ENCODE measurements at places on chromosomes 7 and 10.

GRCh38 chr7:139811066-139811465 lies 18.0 kb upstream of the TBXAS1 start:
- no peak for DNase-seq

DNA sequence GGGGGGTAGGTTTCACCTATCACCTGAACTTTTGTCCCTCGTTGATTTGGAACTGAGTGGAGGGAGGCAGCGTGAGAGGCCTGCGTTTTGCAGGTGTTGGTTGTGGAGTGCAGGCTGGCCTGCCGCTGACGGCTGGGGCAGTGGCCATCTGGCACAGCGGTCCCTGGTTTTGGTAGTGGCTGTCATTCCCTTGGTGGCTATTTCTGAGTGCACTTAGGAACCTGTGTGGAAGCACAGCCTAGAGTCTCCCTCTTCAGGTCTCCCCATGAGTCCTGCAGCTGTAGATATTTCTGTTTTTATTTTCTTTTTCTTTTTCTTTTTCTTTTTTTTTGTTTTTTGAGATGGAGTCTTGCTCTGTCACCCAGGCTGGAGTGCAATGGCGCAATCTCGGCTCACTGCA lies 129.2 kb downstream of the CUL2 start:
- DNase-seq = no peak

GRCh38 chr10:38143587-38143986 lies 49.5 kb downstream of the ZNF37A start:
- DNase-seq = no peak

GRCh38 chr10:95268438-95268837 lies 22.4 kb downstream of the PDLIM1 start:
- DNase-seq = no peak

GRCh38 chr10:107740962-107741690 lies 576.6 kb upstream of the SORCS1 start:
- DNase-seq = no peak

GRCh38 chr10:128209862-128210214 lies 83.6 kb upstream of the MKI67 start:
- DNase-seq = no peak

DNA sequence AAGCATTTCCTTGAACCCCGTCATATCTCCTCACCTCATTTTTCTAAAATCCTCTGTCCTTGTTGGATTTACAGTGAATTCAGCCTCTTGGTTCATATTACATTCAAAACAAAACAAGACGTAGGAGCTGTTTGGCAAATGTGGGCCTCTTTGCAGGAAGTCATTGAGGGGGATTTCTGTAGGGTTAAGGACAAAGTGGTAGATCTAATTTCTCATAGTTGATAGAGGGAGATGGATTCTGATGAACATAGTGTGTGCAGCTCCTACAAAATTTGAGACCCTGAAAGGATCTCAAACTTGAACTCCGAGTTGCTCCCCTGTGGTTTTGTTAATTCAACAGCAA lies 682 bp downstream of the TBXAS1 start:
- no peak for DNase-seq

- DNase-seq = no peak
Measured at GRCh38 chr7:140144821-140145220, 32.0 kb downstream of the KDM7A start.

- peak; percentile 41 for DNase-seq
Measured at GRCh38 chr7:122092964-122093797, 50.9 kb downstream of the AASS start.

DNA sequence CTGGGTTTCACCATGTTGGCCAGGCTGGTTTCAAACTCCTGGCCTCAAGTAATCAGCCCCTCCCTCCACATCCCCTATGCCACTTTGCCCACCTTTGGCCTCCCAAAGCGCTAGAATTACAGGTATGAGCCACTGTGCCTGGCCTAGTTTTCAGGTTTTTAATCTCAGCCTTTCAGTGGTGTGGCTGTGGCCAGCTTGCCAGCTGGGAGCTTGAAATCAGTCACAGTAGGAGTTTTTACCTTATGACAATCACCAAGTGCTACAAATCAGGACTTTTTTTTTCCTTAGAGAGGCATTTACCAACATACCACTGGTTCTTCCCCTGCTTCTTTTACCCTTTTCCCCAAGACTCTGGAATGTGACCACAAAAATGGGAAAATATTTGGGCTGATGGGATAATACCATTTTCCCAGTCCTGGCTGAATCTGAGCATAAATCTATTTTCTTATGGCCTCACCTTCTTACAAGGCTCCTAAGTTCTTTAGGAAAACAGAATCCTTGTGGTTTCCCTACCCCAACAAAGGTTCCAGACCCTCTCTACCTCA lies 6.2 kb downstream of the STEAP4 start:
- DNase-seq = no peak

- DNase-seq = no peak
Measured at GRCh38 chr10:131880016-131880590, 20.7 kb upstream of the PPP2R2D start.

DNA sequence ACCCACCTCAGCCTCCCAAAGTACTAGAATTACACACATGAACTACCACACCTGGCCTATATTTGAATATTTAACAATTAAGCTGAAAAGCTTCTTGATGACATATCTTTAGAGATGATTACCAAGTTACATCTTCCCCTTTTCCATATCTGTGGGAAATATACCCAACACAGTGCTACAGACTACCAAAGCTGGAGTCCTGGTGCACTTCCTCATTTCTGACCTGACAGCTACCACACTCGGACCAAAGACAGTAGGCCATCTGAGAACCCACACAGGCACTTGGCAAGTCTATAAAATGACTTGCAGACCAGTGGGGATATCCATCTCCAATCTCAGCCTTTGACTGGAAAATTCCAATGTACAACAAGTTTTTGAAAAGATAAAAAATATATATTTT lies 270.4 kb upstream of the KLF14 start:
- DNase-seq = no peak

GRCh38 chr10:10564081-10564794 lies 453.4 kb upstream of the CELF2 start:
- no peak for DNase-seq

GRCh38 chr10:116809483-116810119 lies 39.7 kb upstream of the ENO4 start:
- DNase-seq = no peak
